ENCODE measurements at places on chromosomes 11 and 22.
A peak's percentile ranks its signal among the peaks of the same experiment; 100 is the strongest.

GRCh38 chr11:80096736-80097135 is 655.9 kb upstream of the TENM4 start:
- DNase-seq = no peak

DNA sequence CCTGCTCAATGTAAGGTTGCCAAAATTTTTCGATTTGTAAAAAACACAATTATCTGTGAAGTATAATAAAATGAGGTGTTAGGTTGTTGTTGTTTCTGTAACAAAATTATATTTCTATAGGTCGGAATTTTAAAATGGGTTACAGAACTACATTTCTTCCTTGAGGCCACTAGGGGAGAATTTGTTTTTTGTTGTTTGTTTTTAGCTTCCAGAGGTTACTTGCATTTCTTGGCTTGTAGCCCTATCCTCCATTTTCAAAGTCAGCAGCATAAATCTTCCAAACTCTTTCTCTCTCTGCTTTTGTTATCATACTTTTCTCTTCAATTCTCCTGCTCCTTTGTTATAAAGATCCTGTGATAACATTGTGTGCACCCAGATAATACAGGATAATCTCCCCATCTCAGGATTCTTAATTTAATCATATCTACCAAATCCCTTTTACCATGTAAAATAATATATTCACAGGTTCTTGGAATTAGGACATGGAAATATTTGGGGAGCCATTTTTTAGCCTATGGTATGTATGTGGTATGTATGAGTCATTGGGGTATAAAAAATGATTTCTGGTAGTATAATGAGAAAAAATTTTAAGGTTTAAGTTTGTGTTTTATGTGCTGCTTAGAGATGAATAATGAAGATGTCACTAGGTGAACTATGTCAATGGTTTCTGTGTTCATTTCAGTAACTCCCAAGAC is 9.4 kb upstream of the PATL1 start:
- no peak for DNase-seq

GRCh38 chr22:31637447-31637890 is 24.5 kb downstream of the PISD start:
- no peak for DNase-seq

GRCh38 chr22:29195118-29195963 is 10.4 kb upstream of the EMID1 start:
- no peak for DNase-seq

GRCh38 chr22:31821572-31821971 is 67.8 kb downstream of the DEPDC5 start:
- DNase-seq = no peak

DNA sequence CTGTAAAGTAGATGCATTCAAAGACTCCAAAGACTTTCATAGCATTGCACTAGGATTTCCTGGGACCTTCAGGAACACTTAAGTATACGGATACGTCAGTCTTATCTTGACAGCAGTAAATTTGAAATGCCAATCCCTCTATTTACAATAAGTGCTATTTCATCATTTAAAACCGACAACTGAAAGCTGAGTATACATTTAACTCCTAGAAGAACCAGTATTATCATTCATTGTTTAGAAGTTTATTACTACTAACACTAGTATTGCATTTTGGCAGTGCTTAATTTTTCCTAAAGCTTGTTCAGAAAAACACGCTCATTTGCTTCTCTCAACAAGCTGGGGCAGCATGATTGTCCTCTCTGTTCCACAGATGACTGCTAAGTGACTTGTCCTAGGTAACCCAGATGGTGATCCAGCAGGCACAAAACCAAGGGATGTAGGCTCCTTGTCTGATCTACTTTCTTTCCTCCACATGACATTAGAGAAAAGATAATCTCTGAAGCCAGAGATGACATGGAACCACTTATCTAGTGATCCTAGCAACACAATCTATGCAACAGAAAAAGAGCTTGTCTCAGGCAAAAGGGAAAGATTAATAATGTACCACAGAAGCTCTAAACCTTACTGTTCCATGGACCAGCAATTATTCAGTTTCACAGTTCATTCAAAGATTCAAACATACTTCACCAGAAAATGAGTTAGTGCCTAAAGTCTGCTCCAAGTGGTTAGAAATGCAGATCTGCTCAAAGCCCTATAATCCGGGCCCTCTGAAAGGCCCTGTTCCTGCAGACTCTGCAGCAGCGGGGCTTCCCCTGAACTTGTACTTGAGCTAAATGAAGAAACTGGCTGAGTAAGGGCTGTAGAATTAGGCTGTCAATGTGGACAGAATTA is 5.2 kb downstream of the MAML2 start:
- DNase-seq = peak; percentile 40

- no peak for DNase-seq
Observed at GRCh38 chr11:68997124-68997994, 15.7 kb downstream of the MRGPRF start.

DNA sequence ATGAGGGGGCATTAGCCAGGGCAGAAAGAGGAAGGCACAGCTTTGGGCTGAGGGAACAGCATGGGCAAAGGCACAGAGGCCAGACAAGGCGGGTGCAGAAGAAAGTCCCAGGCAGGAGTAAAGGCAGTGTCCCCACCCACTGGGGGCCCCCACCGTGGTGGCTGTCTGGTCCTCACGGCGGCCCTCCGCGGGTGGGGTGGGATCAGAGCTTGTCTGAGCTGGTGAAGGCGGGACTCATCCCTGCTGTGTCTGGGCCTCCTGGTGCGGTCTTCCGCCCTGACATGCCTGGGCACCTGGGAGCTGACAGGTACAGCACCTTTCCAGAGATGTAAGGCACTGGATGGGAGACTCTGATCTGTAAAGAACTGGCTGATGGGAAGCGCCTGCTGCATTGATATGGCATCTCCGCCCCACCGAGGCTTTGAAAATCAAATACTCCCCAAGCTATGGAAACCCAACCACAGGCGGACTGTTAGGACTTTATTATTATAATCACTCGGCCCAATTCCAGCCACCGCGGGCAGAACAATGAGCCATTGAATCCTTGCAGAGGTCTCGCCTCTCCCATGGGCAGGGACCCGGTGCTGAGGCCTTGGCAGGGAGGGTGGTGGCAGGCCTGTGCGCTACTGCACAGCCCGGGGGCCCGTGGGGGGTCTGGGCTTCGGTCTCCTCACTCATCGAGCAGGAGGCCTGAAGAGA is 14.2 kb upstream of the GNB1L start:
- DNase-seq = peak; percentile 11

All from activated T-cell treated with anti-CD3 and anti-CD28 coated beads, Interleukin-2, amount 50 U/mL, for 1 hour (primary cell).